Activated CD4-positive, alpha-beta T cell treated with anti-CD3 and anti-CD28 coated beads, Interleukin-2, amount 50 U/mL, for 48 hours (primary cell): ENCODE measurements at places on chromosomes 4 and X.

DNA sequence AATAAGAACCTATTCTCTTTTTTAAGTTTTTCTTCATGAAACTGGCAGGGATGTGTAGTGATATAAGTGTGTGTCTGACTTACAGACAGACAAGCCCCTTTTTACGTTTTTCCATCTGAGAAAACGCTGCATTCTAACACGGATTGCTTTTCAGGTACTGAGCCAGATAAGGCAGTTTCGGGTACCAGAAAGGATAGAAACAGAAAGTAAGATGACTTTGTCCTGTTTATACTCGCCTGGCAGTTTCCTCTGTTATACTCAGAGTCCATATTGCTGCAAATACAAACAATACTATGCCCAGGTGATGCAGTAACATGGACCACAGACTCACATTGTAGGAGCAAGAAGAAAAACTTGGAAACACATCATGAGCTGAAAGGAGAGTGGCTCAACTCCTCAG is 2320.6 kb upstream of the AGA start:
- no peak for DNase-seq

DNA sequence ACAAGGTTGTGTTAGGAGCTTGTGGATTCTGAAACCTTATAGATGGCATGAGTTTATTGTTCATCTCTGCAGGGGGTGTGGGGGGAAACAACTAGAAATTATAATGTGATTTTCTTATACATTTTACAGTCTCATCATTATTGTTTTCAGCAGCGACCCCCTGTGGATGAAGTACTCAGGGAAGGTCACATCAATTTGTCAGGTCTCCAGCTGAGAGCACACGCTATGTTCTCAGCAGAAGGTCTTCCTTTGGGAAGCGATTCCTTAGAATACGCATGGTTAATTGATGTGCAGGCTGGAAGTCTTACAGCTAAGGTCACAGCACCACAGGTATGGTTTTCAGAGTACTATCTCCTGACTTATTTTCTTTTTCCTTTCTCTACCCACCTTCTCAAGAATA is 72.2 kb downstream of the BLTP1 start:
- peak; percentile 9 for DNase-seq

DNA sequence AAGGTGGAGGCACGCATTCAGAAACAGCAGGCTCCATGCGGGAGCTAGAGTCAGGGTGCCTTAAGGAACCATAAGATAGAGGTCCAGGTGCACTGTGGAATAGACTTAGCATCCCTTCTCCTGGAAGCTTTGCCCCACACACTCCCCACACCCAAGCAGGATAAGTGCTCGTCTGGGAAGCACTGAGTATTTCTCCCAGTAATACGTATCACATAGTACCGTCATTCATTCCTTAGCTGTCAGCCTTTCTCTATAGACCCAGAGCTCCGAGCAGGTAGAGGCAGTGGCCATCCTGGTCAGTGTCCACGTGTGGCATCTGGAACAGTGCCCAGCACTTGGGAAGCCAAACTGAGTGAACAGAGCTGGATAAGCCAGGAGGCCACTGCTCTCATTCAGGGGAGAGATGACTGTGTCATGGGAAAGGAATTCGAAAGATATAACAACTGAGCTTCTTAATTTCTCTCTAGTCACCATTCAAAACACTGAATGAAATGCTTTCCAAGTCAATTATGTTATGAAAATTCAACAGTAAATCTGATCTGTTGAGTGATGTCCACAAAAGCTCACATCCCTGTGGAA is 9.9 kb downstream of the APBB2 start:
- DNase-seq: no peak

- no peak for DNase-seq
These were observed 477 bp downstream of the KLHL13 start for GRCh38 chrX:118115953-118116712.

DNA sequence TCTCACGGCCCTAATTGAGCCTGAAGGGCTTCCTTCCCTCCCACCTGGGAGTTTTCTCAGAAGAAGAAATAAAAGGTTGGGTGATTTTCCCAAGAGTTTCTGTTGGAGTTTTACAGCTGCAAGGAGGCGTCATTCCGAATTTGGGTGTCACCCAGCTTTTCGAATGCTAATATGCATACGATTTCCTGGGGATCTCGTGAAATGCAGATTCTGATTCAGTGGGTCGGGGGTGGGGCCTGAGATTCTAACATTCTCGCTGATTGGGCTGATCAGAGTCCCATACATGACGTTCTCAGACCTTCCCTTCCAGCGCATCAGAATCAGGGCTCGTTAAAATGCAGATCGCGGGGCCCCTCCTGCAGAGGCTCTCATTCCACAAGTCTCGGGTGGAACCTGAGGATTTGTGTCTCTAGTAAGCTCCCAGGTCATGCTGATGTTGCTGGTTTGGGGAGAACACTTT is 125.8 kb upstream of the STX18 start:
- DNase-seq: no peak

GRCh38 chr4:140707325-140707724 is 48.9 kb downstream of the TBC1D9 start:
- DNase-seq: no peak

DNA sequence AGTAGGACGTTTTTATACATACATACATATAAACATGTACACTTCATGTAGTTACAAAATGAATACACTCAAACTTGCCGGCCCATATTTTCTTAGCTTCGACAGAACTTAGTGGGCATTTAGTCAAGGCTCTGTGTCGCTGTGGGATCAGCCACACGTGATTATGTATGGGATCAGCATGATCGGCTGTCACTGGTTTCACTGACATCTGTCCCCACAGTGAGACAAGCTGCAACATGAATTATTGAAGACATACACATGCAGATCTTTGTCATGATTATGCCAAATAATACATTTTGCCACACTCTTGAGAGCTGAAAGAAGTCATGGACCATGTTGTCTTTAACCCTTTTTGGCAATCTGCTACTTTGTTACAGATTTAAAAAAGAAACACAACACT is 38.2 kb upstream of the NAA11 start:
- no peak for DNase-seq

- DNase-seq: peak; percentile 58
These were observed 4.8 kb downstream of the SH3BP2 start for GRCh38 chr4:2797545-2798305.

GRCh38 chr4:90069151-90069550 is 58.0 kb upstream of the CCSER1 start:
- DNase-seq: no peak

- no peak for DNase-seq
These were observed 18.1 kb downstream of the SEC24B start for GRCh38 chr4:109451544-109452273.

GRCh38 chr4:70660106-70660505 is 6.2 kb downstream of the JCHAIN start:
- no peak for DNase-seq

- no peak for DNase-seq
These were observed 2078.4 kb downstream of the PCDH7 start for GRCh38 chr4:32798471-32799159.

GRCh38 chr4:189769131-189769530 is 171.5 kb upstream of the FRG1 start:
- DNase-seq: no peak

DNA sequence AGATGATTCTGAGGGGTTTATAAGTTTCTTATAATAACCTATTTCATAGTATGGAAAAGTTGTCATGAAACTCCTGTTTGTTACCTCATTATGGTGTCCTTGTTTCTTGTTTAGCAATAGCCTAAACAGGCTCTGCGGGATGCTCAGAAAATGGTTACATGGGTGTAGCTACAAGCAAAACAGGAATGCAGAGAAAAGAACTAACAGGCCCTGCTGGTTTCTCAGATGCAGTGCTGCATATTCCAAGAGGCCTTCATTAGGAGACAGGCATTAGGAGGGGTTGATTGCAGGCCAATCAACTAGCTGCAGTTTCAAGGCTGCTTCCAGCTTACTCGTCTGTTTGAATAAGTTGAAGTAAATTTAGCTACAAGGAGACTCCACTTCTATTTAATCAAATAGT is 37.6 kb upstream of the HPGD start:
- DNase-seq: no peak

GRCh38 chr4:140529434-140529833 is 5.5 kb downstream of the ELMOD2 start:
- no peak for DNase-seq

- DNase-seq: peak; percentile 41
These were observed at the start of gene FSTL5 for GRCh38 chr4:162163892-162164759. Gene FSTL5 (minus strand): TSS chr4:162164000. CDS start chr4:162111396, 52,604 bp downstream.

- no peak for DNase-seq
These were observed 837.6 kb downstream of the PDHA2 start for GRCh38 chr4:96677499-96677898.

DNA sequence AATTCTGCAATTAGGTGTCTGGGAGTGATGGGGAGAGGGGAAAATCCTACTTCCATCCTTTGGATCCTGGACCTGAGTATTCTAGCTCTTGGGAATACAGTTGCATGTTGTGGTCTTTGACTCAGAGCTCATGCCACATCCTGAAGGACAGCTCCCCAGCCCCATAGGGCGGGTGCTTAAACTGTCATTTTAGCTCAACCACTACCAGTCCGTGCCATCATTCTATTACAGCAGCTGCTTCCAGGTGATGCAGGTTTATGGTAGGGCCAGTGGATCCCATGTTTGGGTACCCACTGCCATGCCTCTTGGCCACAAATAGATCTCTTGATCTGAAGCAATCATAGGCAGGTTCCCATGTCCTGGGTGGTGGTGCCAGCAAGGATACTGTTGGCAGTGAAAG is 34.7 kb downstream of the CCKAR start:
- DNase-seq: no peak

DNA sequence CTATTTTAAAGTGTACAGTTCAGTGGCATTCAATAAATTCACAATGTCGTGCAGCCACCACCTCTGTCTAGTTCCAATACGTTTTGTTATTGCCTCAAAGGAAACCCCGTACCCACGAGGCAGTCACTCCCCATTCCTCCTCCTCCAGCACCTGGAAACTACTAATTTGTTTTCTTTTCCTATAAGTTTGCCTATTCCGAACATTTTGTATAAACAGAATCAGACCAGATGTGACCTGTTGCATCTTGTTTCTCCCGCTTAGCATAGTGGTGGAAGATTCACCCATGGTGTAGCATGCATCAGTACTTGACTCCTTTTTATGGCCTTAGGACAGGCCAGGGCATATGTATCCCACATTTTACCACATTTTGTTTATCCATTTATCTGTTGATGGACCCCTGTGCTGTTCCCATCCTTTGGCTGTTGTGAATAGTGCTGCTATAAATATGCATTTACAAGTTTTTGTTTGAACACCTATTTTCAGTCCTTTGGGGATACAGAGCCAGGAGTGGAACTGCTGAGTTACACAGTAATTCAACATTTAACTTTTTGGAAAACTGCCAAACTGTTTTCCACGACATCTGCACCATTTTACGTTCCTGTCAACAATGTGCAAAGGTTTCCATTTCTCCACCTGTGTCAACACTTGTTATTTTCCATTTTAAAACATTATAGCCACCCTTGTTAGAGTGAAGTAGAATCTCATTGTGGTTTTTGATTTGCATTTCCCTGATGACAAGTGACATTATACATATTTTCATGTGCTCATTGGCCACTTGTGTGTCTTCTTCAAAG is 57.8 kb upstream of the STX18 start:
- no peak for DNase-seq
